AG04450 (cell line): ENCODE measurements at places on chromosomes 3 and 15. TPM values are rescaled to one million over a fixed set of nuclear protein-coding genes. Genes with fewer than 3 reads are reported as not detected.
A peak's percentile ranks its signal among the peaks of the same experiment; 100 is the strongest.

DISP2 gene
- 0.11 and 0.36 TPM in 2 replicates for polyA plus RNA-seq

CTXN2 gene
- polyA plus RNA-seq: not detected in 2 replicates

TJP1 gene
- 72.7 and 99.6 TPM in 2 replicates for polyA plus RNA-seq

GOLGA6L9 gene
- 1.9 and 2.5 TPM in 2 replicates for polyA plus RNA-seq

CD96 gene
- 0.12 and 0.41 TPM in 2 replicates for polyA plus RNA-seq

RAB8B gene
- polyA plus RNA-seq: 71.7 and 82.4 TPM in 2 replicates

LDHAL6B gene
- not detected in 2 replicates for polyA plus RNA-seq

SLC6A20 gene
- polyA plus RNA-seq: not detected in 2 replicates

LRRC28 gene
- polyA plus RNA-seq: 28.4 and 29.8 TPM in 2 replicates

TGM4 gene
- polyA plus RNA-seq: 0.02 and 0.12 TPM in 2 replicates

EIF1B gene
- polyA plus RNA-seq: 35.9 and 46.7 TPM in 2 replicates

UBE3A gene
- 36.2 and 51.6 TPM in 2 replicates for polyA plus RNA-seq

AMOTL2 gene
- polyA plus RNA-seq: 74.5 and 78.9 TPM in 2 replicates

TLR9 gene
- 0.02 and 0.05 TPM in 2 replicates for polyA plus RNA-seq

TUSC2 gene
- polyA plus RNA-seq: 25.3 and 28.1 TPM in 2 replicates

GRCh38 chr3:155744626-155745324 is at the start of gene PLCH1:
Gene PLCH1 (minus strand): TSS chr3:155745071. CDS start chr3:155704224, 40,847 bp downstream.
- DNase-seq: no peak

GRCh38 chr3:53672981-53673380 is 173.2 kb downstream of the CHDH start:
- DNase-seq: no peak

- no peak for DNase-seq
Observed at GRCh38 chr3:127394984-127395662, 107.3 kb upstream of the PRR20G start.

- no peak for DNase-seq
Observed at GRCh38 chr15:34043813-34044212, 4.8 kb upstream of the AVEN start.

DNA sequence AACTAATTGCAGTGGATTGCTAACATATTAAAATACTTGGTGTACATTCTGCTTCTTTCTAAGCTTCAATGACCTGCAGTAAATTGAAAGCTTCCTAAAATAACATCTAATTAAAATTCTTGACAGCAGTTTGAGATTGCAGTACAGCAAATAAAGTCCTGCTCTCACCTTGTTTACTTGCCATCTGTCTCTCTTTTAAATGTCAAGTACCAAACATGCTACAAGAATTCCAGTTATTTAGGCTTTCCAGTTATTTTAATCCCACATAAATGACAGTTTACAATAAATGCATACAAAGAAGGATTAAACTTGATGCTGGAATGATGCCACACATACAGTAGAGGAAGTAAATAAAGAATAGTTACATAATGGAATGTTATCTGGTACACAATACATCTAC is 33.2 kb downstream of the CBLB start:
- DNase-seq: no peak

- DNase-seq: no peak
Observed at GRCh38 chr3:170442947-170443346, 24.3 kb downstream of the CLDN11 start.

- DNase-seq: no peak
Observed at GRCh38 chr3:171335559-171335958, 124.6 kb downstream of the TNIK start.

- DNase-seq: no peak
Observed at GRCh38 chr3:56459104-56459496, 9.2 kb downstream of the ERC2 start.

- no peak for DNase-seq
Observed at GRCh38 chr3:103218793-103219192, 784.0 kb downstream of the ZPLD1 start.

DNA sequence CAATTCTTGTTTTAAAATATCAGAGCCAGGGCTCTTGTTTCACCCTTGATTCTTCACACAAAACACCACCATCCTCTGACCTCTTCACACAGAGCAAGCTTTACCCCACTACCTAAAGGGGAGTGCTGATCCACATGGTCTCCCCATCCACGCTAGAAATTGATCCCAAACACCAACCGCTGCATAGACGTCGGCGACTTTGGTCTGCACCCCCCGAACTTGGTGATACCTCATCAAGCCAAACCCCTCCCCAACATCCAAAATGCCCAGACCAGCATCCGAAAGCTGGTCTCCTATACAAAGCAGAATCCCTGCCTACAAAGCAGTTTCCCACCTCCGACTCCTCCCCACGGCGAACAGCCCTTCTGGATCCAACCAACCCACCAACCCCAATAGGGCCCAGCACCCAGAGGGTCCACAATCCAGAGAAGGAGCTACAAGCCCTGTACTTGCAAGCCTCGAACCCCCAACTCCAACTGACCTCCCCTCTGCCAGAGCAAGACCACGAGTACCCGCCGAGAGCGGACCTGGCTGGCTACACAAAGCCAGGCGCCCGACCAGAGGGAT is 25.8 kb upstream of the MTHFS start:
- DNase-seq: no peak

DNA sequence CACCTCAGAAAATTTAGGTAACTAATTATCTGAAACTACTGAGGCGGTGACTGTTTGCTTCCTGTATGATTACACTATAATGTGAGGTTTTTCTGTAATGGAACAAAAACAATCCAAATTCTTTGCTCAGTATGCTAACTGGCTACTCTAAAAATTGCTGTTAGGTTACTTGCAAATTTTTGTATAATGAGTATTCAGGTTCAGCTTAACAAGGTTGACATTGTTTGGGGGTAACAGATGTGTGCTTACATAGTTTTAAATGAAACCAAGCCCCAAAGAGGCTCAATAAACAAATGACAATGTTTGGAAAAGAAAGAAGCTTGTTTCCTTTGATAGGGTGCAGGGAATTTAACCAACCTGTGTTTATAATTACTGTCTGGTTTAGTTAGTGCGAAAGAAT is 414.5 kb upstream of the MDFIC2 start:
- DNase-seq: peak; percentile 81

GRCh38 chr3:177449360-177450006 is 252.2 kb upstream of the TBL1XR1 start:
- no peak for DNase-seq
